Heart right ventricle (tissue), 16 donors: ENCODE measurements at places on chromosomes 2 and 18. TPM values are rescaled to one million over a fixed set of nuclear protein-coding genes. Genes with fewer than 3 reads are reported as not detected.

Gene SNRNP200
- 59.5 TPM for total RNA-seq

Gene RAB1A
- total RNA-seq: 107 TPM

Gene EVX2
- not detected for total RNA-seq

Gene ZDBF2
- 9.0 TPM for total RNA-seq

Gene TUBB6
- 70.3 TPM for total RNA-seq

Gene G6PC2
- total RNA-seq: not detected
